ENCODE measurements at places on chromosomes 6 and 20. TPM values are rescaled to one million over a fixed set of nuclear protein-coding genes. Genes with fewer than 3 reads are reported as not detected.

GRCh38 chr6:105500693-105501092 is 97.8 kb upstream of the PREP start:
- DNase-seq: no peak

GRCh38 chr6:33799454-33800113 is 4.2 kb downstream of the MLN start:
- no peak for DNase-seq

DNA sequence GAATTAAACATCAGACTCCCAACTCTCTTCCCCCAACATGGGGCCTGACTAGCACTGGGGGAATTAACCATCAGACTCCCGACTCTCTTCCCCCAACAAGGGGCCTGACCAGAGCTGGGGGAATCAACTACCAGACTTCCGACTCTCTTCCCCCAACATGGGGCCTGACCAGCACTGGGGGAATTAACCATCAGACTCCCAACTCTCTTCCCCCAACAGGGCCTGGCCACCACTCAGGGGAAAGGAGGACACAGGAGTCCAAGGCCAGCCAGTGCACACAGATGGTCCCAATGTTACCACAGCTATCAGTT is 13.1 kb downstream of the CST7 start:
- DNase-seq: no peak

GRCh38 chr6:136146130-136146529 is 104.0 kb downstream of the MTFR2 start:
- DNase-seq: no peak

- DNase-seq: no peak
Observed at GRCh38 chr20:64039293-64040160, 3.5 kb downstream of the C20orf204 start.

- no peak for DNase-seq
Observed at GRCh38 chr20:51560550-51561307, 18.2 kb upstream of the NFATC2 start.

DNA sequence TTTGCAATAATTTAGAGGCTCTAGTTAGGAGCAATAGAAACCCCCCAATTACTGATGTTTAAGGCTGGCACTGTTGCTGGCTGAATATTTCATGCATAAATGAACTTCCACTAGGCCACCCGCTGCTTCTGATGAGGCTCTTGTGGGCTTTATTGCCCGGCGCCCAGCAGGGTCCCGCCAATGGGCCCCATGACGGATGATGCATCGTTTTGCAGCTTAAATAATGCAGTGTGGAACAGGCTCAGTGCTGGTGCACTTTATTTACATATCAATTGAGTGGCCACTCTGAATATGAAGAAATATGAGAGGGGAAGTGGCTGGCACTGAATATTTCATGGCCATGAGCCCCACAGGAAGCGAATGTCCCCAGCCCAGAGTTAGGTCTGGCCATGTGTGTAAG is 155.3 kb upstream of the MAFB start:
- no peak for DNase-seq

GRCh38 chr20:38454556-38455473 is 17.8 kb upstream of the RALGAPB start:
- DNase-seq: no peak

DNA sequence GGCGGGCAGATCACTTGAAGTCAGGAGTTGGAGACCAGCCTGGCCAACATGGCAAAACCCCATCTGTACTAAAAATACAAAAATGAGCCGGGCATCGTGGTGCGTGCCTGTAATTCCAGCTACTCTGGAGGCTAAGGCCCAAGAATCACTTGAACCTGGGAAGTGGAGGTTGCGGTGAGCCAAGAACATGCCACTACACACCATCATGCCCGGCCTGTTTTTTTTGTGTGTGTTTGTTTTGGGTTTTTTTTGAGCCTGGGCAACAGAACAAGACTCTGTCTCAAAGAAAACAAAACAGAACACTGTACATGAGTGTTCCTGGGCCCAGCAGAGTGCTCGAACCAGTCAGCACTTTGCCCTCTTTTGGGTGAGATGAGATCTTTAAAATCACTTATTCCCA is 159.1 kb downstream of the MTHFD1L start:
- no peak for DNase-seq

DNA sequence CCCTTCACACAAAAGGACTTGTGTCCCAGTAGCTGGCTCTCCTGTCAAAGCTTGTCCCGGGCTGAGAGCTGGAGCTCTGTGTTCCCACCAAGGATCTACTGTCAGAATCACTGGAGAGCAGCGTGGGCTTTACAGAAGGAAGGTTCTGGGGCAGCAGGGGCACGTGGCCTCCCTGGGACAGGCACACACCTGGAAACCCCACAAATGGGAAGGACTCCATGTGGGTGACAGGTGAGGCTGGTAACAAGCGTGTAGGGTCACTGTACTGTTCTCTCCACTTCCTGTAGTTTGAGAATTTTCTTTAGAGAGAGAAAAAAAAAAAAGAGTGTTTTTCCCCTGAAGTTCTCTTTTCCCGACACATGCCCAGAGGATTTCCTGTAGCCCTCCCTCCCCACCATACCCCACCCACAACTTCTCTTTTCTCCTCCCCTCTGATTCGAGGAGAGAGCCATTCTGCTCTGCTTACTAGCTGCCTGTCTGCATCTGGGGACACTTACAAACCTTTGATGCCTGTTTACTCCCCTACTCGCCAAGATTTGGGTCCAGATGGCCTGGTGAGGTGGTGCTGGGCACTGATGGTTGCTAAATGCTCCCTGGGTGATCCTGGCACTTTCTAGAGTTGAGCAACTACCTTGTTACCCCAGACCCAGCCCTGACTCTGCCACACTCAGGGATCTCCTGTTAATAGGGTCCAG is 84.1 kb upstream of the SIRPA start:
- no peak for DNase-seq

GRCh38 chr6:155813548-155813947 is 357.9 kb upstream of the NOX3 start:
- DNase-seq: no peak

DNA sequence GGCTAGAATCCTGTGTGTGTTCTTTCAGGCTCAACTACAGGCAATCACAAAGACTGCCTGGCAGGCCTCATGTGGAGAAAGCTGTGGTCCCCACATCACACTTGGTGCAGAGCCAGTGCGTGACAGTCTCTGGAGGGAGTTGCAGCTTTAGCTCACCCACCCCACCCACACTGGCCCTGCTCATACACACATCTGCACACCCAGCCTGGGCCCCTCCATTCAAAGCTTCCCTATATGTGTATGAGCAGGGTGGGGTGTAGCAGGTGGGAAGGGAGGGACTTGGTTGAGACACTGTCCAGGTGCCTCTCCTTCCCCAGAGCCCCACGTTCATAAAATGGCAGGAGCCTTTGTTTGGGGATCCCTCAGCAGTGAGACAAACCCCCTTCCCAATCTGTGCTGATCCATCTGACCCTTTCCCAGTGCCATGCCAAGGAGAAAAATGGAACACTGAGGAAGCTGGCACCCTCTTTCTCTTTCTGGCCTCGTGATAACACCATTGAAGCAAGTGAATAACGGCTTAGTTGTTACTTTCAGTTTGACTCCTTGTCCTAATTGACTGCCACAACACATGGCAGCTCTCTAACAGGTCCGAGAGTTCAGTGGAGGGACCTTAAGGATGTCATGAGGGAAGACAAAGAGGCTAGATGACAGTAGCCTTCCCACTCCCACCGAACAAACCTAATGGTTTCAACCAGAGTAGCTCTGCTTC is 53.8 kb upstream of the NRSN1 start:
- DNase-seq: no peak

- no peak for DNase-seq
Observed at GRCh38 chr20:48795732-48796131, 32.1 kb downstream of the PREX1 start.

- no peak for DNase-seq
Observed at GRCh38 chr6:143685653-143686052, 7.9 kb downstream of the PHACTR2 start.

- DNase-seq: no peak
Observed at GRCh38 chr20:41161886-41162285, 24.5 kb downstream of the PLCG1 start.

- DNase-seq: no peak
Observed at GRCh38 chr6:34709386-34709785, 12.8 kb upstream of the ILRUN start.

- no peak for DNase-seq
Observed at GRCh38 chr6:158439255-158439654, 120.6 kb upstream of the TMEM181 start.

- DNase-seq: no peak
Observed at GRCh38 chr6:102885165-102885564, 1491.7 kb downstream of the GRIK2 start.

The CCND3 gene
- polyA plus RNA-seq: 1,041 TPM

The PROKR2 gene
- polyA plus RNA-seq: not detected

The MEA1 gene
- 157 TPM for polyA plus RNA-seq

The PPIL6 gene
- 0.15 TPM for polyA plus RNA-seq

The ADTRP gene
- polyA plus RNA-seq: not detected

The BNIP5 gene
- not detected for polyA plus RNA-seq

The KIF13A gene
- 1.1 TPM for polyA plus RNA-seq

The TMEM14A gene
- polyA plus RNA-seq: 23.5 TPM

The PDE7B gene
- not detected for polyA plus RNA-seq

The PHACTR1 gene
- 1.1 TPM for polyA plus RNA-seq

The CDKN1A gene
- polyA plus RNA-seq: 13.6 TPM

Data from immature natural killer cell (primary cell).